ENCODE measurements at places on chromosomes 1 and 21.
A peak's percentile ranks its signal among the peaks of the same experiment; 100 is the strongest.

GRCh38 chr1:187226396-187226795 lies 397.6 kb downstream of the PLA2G4A start:
- no peak for DNase-seq

DNA sequence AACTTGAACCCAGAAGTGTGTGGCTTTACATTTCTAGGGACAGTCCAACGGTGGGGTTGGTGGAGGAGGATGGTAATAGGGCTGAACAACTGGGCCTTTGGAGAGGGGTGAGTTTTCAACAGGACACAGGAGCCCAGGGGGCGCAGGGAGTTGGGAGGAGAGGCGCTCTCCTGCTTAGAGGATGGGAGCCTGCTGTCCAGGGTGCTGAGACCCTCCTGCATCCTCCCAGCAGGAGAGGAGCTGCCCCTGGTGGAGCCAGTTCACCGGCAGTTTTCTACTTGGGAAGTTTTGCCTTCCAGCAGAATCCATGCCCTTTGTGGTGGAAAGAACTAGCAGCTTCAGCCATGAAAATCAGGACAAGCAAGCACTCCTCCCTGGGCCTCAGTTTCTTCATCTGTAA lies 8.6 kb downstream of the KCNC4 start:
- DNase-seq: no peak

GRCh38 chr1:181259026-181259745 lies 170.7 kb downstream of the IER5 start:
- DNase-seq: no peak

DNA sequence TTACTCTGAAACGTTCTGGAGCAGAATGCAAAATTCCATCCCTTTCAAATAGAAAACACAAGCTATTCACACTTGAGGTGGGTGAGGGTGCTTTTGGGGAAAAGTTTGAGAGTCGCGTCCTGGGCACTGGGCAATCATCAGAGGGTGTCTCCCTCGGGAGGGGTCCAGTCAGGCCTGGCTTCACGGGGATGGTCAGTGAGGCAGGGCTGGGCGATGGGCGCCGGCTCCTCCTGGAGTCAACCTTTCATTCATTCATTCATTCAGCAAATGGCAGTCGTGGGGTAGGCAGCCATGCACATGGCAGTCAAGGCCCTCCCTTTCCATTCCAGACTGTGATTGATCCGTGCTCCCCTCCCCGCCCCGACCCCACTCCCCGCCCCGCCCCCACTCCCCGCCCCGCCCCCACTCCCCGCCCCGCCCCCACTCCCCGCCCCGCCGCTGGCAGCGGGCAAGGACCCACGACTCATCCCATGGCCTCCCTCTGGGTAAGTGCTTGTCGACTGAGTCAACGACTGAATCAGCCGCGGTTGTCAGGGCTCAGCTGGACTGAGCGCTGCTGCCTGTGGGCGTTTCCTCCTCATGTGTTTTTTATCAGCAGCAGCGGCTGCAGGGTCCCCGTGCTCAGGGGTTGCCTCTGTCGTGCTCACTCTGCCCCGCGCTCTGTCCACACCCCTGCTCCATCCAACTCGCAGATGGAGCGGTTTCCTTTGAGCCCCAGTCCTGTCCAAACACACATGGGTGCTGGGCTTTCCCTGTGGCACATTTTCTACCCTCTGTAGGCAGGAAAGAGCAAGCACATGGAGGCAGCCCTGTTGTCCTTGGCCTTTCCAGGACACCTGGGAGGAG lies 12.5 kb upstream of the SPSB1 start:
- no peak for DNase-seq

- DNase-seq: no peak
Observed at GRCh38 chr1:237556911-237557310, 333.8 kb downstream of the ZP4 start.

GRCh38 chr1:51425273-51425672 lies 93.8 kb downstream of the EPS15 start:
- no peak for DNase-seq

- DNase-seq: no peak
Observed at GRCh38 chr1:185929776-185930175, 195.6 kb downstream of the HMCN1 start.

DNA sequence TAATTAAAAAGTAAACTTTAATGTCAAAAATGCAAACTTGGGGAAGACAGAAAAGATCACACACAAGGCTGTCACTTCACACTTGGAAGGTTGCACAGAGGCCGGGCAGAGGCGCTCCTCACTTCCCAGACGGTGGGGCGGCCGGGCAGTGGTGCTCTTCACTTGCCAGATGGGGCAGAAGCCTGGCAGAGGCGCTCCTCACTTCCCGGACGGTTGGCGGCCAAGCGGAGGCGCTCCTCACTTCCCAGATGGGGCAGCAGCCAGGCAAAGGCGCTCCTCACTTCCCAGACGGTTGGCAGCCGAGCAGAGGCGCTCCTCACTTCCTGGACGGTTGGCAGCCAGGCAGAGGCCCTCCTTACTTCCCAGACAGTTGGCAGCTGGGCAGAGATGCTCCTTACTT lies 25.8 kb upstream of the IL6R start:
- DNase-seq: no peak

DNA sequence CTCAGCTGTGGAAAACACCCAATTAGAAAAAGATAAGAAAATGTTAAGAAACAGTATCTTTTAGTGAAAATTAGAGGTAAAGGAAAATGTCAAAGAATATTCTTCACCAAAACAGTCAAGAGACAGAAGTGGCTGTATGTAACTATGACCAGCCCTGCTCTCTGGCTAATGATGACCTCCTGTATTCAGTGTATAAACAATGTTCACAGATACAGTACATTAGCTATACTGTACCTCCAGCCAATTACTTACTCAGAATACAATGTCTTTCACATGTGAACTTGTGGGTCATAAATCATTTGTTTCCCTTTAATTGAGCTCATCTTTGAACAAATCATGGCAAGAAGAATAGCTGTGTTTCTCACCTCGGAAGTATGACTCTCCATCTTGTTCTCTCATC lies 432.0 kb downstream of the LMO4 start:
- DNase-seq: no peak

DNA sequence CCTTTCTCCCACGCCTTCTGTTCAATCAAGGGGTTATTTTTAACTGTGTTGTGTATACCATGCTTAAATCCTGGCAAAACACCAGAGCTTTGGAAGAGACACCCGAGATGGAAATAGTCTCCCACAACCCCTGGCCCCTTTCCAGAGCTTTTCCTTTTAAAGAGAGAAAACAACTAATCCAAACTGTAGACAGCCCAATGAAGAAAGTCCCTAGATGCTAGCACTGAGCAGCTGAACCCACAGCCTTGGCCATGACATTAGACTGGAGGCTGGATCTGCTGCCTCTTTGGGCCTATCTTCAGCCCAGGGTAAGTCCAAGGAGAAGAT lies 64.9 kb upstream of the ARTN start:
- DNase-seq: no peak

- DNase-seq: peak; percentile 13
Observed at GRCh38 chr1:40438391-40439015, 11.8 kb upstream of the ZFP69B start.

DNA sequence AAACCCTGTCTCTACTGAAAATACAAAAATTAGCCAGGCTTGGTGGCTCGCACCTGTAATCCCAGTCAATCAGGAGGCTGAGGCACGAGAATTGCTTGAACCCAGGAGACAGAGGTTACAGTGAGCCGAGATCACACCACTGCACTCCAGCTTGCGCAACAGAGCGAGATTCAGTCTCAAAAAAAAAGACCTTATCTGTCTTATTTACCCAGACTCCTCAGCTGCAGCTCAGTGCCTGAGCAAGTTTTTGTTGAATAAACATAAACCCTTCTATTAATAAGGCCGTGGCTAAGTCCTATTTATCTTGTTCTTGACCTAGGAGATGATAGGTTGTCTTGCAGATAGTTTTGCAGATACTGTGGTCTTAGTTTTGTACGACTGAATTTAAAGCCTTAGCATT lies 136.4 kb upstream of the TMEM51 start:
- DNase-seq: no peak

DNA sequence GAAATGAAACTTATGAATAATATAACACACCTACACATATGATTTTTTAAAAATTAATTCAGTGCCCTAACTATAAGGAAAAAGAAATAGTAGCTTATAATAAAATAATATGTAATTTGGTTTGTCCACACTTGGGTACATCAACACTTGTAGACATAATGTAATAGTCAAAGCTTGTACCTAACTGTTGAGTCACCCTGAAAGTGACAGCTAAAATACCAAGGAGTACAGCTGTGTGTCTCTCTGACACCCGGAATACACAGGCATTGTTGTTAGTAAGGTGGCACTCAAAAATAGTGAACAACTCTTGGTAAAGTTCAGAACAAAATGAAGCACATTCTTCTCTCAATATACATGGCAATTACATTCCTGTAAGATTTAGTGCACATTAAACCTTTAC lies 243.4 kb downstream of the TRABD2B start:
- no peak for DNase-seq

DNA sequence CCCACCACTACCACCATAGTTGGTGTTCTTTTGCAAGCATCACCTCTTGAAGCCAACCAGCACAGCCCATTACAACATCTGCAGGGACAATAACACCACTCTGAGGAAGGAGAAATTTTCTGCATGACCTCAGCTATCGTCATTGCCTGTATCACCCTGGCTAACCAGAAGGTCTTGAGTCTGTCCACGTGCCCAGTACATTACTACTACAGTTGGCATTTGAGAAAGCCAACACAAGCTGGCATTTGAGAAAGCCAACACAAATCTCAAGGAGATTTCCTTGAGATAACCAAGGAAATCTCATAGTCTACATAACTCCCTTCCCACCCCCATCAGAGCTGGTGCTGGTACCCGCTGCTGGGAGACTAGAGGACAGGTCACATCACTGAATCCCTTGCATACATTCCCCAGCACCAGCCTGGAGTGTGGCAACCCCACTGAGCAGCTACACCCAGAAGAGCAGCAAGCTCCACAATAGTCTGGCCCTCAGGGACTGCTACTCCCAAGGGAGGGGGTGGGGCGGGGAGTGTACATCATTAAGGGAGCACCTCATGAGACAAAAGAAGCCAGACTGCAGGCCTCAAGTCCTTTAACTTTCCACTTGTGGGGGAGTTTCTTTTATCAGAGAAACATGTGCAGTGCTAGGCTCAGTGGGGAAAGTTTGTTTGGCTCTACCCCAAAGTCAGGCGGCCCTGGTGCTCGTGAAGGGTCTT lies 46.0 kb upstream of the GUCA2A start:
- no peak for DNase-seq

DNA sequence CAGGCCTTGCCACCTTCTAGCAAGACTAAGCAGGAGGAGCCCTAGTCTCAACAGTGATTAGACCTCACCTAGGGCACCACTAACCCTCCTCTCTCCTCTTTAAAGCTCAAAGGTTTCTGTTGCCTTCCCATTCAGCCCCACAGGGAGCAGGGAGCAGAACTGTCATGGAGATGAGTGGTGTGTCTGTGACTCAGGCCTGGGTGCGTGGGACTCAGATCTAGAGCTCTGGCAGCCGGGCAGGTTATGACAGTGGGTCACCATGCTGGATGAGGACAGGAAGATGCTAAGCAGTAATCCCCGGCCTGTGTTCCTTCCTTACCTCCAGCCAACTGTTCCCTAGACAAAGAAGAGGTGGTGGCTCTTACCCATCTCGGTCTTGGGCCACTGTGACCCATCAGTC lies 60.1 kb upstream of the COA6 start:
- no peak for DNase-seq

DNA sequence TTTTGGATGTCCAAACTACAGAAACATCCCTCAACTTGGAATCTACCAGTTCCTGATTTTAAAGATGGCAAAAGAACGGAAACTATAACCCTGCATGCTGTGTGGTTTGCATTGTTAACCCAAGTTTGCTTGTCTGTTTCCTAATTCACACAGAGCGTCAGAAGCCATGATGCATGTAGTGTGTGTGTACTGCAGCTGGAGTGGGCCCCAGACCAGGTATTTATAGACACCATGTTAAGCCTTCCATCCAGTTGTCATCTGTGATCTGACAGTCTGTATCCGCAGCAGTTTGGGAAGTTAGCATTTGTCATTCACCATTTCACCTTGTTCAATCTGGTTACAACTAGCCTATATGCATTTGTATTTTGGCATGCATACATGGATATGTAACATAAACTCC lies 27.7 kb upstream of the PLEKHM2 start:
- DNase-seq: no peak

- DNase-seq: no peak
Observed at GRCh38 chr1:93746021-93746812, 64.6 kb upstream of the BCAR3 start.

- no peak for DNase-seq
Observed at GRCh38 chr1:17642169-17642568, 102.7 kb downstream of the ARHGEF10L start.

- no peak for DNase-seq
Observed at GRCh38 chr1:163046071-163046470, 23.1 kb upstream of the RGS4 start.

DNA sequence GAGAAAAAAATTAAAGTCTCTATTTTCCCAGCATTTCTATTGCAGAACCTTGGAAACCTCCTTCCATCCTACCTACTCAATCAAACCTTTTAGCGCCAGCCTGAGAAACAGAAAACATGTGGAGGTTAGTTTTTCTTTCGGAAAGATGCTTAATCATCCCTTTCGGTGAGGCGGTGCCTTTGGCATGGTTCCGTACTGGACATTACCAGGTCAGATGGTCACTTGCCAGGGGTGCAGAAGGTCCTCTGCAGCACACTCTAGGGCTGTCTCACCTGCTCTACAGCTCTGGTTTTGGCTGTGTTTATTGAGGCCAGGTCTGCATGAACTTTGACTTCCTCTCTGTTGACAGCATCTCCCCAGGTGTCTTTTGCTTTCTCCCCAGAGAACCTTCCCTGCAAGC lies 121.5 kb downstream of the PLD5 start:
- DNase-seq: no peak

DNA sequence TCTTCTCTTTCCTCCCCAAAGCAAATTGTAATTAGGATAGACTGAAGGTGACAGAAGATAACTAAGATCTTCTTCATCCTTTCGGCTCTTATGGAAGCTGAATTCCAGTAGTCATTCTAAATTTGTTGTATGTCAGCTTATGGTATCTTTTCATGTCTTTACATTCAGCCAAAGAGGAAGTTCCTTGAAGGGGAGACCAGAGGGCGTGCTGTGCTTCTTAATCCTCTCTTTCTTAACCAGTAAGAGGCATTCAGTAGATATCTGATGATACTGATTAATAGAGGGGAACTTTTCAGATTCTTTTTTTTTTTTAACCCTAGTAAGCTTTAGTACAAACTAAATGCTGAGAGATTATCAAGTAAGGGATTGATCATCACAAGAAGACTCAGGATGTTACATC lies 102.3 kb downstream of the OSBPL9 start:
- DNase-seq: no peak

DNA sequence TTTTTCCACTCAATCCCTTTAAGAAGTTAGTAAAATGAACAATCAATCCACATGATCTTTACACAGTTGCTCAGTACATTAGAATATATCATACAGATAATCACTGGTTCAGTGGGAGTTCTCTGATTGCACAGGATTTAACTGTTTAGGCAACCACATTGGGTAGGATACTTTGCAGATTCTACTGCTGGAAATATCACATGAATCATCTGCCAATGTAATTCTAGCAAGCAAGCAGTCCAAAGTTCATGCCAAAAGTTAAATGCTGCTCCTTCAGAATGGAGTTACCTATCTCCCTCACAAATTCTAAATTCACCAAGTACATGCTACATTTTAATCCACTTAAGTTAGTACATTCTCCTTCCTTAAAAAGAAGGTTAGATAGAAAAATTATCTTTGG lies 52.4 kb downstream of the NEGR1 start:
- DNase-seq: no peak

- no peak for DNase-seq
Observed at GRCh38 chr1:241408170-241408569, 51.2 kb upstream of the RGS7 start.

- no peak for DNase-seq
Observed at GRCh38 chr1:221732052-221732451, 9.8 kb downstream of the DUSP10 start.

- DNase-seq: no peak
Observed at GRCh38 chr1:10615332-10615731, 140.6 kb downstream of the PEX14 start.

Measured in NCI-H526 treated with DMSO at 0.1 percent for 48 hours (cell line).